AG09319 (cell line): ENCODE measurements at places on chromosomes 7 and 10.
A peak's percentile ranks its signal among the peaks of the same experiment; 100 is the strongest.

DNA sequence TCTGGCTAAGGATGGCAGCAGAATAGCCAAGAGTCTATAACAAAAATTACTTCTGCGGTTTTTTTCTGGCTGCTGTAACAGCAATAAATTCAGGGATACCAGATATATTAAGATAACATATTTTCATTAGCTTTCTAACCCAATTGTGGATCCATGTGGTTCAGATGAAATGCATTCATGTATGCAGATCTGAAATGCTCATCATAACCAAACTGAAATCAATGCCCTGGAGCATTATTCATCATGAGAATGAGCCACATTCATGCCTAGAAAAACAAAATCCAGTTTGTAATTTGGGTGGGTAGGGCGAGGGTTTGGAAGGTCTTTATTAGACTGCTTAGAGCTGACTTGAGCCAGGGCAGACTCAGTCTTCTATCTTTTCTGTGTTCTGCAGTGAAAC, 69.8 kb upstream of the SEMA3A start:
- DNase-seq: peak; percentile 16

DNA sequence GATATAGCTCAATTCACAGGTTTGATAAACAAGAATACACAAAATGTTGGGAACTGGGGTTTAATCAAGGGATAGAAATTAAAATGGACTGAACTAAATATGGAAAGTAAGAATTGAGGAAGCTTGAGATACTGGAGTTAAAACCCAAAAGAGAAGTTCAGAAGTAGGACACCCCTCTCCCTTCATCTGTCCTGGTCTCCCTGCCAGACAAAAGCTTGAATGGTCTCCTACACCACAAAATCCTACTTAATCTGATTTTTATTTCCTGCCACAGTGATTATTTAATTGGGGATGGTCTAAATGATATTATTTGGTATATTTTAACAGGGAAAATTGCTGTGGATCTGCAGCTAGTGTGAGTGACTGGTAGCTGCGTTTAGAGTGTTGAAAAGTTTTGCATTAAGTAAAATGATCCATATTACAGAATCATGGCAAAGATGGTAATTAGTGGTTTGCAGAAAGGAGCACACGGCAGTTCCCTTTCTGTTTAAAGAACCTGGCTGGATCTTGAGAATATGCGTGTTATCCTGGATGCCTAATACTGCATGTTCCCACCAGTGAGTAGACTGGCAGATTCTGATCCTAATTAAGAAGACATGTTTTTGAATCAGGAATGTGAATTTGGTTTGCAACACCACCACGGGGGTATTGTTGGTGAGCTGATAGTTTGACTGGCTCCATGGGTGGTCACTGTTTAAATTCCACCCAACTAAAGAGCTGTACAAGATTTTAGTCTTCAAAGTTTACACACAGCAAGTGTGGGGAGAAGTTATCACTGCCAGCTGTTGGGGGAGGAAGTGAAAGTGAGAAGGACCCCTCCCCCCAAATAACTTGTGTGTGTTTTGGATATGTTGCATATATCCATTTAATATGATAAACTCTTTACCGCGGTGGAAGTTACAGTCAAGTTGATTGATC, 5.5 kb downstream of the RBM20 start:
- DNase-seq: no peak

DNA sequence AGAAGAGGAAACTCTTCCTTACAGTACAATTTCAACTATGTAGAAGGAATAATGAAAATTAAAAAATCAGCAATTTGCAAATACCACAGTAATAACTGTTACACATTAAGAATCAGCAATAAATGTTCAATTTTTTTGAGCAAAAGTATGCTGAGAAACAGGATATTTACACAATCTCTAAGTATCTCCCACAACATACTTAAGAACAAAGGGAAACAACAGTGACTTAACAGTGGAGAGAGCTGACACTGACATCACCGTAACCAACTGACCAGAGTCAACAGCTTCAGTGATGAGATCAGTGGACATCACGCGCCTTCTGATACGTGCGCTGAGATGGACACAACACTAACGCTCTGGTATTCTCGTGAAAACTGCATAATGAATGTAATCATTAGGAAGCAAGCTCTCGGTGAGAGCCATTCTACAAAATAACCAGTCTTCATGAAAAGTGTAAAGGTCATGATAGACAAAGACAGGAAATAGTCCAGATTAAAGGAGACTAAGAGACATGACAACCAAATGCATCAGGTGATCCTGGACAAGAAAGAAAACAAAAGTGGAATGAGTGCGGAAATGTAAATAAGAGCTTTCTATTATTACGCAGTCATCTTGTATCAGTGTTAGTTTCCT, 82.6 kb downstream of the PIP4K2A start:
- DNase-seq: no peak

- DNase-seq: no peak
Observed at GRCh38 chr7:140512317-140513000, 33.2 kb upstream of the MKRN1 start.

- DNase-seq: no peak
Observed at GRCh38 chr10:49410365-49411074, 14.6 kb upstream of the DRGX start.

GRCh38 chr10:33927347-33927746, 592.9 kb upstream of the NRP1 start:
- no peak for DNase-seq

GRCh38 chr10:92914478-92915325, 66.4 kb downstream of the EXOC6 start:
- peak; percentile 16 for DNase-seq
